Cardiac septum (tissue), 1 donor: ENCODE measurements at places on chromosomes 1 and 21. TPM values are rescaled to one million over a fixed set of nuclear protein-coding genes. Genes with fewer than 3 reads are reported as not detected.

DNA sequence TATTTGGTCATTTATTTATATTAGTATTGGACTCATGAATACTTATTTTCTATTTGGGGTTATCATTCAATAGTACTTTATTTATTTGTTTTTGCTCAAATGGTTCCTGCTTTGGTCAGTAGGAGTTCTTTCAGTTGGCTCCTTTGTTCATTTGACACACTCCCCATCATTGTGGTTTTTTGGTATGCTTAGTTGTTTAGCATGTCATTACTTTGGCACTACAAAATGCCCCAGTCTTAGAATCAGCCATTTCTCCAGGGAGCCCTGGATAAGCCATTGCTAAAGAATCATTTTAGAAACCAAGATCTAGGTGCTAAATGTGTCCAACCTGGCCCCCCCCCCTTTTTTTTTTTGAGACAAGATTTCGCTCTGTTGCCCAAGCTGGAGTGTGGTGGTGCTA lies 61.7 kb upstream of the MRPS6 start:
- DNase-seq, result no peak

DNA sequence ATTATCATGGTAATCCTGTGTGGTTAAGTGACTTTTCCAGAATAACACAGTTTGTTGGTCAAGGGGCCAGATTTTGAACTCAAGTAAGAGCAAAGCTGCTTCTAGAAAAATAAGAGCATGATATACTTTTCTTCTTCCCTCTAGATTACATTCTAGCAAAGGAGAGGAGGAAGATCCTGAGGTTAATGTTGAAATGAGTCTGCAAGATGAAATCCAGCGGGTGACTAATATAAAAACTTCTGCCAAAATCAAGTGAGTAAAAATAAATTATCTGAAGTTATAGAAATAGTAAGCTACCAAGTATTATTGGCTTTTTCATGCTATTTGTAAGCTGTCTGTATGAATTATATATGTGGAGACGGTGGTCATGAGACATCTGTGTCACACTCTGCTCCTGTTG lies 12.8 kb downstream of the WDR3 start:
- no peak for DNase-seq

GRCh38 chr1:210771131-210771530 lies 362.8 kb downstream of the KCNH1 start:
- DNase-seq, result no peak

GRCh38 chr1:24472527-24473251 lies 29.9 kb upstream of the RCAN3 start:
- DNase-seq, result no peak

- no peak for DNase-seq
Observed at GRCh38 chr1:76989976-76990375, 122.7 kb downstream of the ST6GALNAC5 start.

DNA sequence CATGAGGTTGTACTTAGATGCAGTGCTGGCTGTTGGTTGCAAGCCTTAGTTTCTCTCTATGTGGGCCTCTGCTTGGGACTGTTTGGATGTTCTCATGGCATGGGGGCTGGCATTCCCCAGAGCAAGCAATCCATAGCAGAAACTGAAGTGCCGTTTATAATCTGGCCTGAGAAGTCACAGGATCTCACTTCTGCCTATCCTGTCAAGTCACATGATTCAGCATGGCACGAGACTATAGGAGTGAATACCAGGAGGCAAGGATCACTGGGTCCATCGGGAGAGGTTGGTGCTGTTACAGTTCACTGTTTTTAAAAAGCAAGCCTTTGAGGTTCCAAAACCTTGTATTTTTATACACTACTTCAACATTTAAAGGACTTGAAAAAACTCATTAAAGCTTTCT lies 16.7 kb downstream of the COLGALT2 start:
- no peak for DNase-seq

DNA sequence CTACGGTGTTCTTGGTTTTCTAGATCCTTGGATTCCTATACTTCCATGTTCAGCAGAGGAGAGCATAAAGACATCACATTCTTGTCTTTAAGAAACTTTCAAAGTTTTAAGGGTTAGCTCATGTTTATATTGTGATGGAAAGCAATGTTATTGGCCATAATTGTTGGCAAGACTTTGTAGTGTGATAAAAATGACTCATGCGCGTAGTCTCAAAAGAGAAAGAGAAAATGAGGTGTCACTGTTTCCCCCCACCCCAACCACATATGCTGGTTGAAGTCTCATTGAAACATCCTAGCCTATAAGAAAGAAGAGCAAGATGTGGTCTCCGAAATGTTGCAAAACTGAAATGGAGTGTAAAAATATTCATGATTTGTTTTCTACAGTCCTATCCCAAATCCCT lies 348.8 kb downstream of the PTBP2 start:
- DNase-seq, result no peak

GRCh38 chr1:221712776-221713431 lies 29.0 kb downstream of the DUSP10 start:
- no peak for DNase-seq

- no peak for DNase-seq
Observed at GRCh38 chr1:40638097-40639036, 27.1 kb downstream of the RIMS3 start.

GRCh38 chr1:154019269-154019668 lies 28.7 kb downstream of the RPS27 start:
- DNase-seq, result no peak

FBXO2 gene
- total RNA-seq, result 2.9 TPM

L1TD1 gene
- 0.67 TPM for total RNA-seq

PADI2 gene
- total RNA-seq, result 1.3 TPM
